ENCODE measurements at places on chromosomes 6 and 20. TPM values are rescaled to one million over a fixed set of nuclear protein-coding genes. Genes with fewer than 3 reads are reported as not detected.

DNA sequence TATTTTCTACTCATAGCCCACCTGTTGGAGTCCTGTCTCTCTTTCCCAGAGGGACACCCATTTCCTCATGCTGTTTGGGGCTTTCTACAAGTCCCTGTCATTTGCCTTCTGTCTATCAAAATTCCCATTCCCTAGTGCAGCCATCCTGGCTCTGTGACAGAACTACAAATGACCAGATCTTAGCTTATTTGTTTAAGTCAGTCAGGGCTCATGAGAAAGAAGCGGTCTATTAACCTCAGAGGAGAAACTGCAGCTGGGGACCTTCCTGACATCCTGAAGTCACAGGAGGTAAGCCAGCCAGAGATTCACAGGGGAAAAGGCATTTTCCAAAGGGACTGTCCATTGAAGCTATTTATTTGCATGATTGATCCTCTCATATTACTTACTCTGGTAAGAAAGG is 1.7 kb upstream of the COL9A1 start:
- no peak for DNase-seq

Gene PI3
- not detected for total RNA-seq

GRCh38 chr20:51831866-51832265 is 29.5 kb upstream of the SALL4 start:
- DNase-seq = peak; percentile 6

Gene TRIM39
- 8.5 TPM for total RNA-seq

DNA sequence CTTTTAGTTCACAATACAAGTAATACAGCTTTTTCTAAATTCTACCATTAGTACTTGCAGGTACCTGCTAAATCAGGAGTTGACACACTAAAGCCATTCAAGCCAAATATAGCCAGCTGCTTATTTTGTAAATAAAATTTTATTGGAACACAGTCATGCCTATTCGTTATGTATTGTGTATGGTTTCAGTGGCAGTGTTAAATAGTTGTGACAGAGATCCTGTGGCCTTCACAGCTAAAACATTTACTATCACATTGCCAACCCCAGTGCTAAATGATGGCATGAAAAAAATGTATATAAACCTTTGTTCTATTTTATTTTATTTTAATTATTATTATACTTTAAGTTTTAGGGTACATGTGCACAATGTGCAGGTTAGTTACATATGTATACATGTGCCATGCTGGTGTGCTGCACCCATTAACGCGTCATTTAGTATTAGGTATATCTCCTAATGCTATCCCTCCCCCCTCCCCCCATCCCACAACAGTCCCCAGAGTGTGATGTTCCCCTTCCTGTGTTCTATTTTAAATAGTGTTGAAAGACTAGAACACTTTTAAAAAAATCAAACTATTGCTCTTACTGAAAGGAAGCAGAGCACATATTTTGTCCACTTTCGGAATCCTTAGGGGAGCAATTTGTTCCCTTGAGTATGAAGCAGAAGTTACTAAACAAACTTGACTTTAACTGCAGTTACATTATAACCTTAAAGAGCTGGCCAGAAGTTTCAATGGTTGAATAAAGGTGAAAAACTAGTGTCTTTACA is 115.7 kb downstream of the PRIM2 start:
- DNase-seq = no peak

Gene MAS1
- under 0.01 TPM for total RNA-seq

GRCh38 chr6:43909474-43910148 is 139.6 kb downstream of the VEGFA start:
- DNase-seq = no peak

Gene TREML2
- not detected for total RNA-seq

DNA sequence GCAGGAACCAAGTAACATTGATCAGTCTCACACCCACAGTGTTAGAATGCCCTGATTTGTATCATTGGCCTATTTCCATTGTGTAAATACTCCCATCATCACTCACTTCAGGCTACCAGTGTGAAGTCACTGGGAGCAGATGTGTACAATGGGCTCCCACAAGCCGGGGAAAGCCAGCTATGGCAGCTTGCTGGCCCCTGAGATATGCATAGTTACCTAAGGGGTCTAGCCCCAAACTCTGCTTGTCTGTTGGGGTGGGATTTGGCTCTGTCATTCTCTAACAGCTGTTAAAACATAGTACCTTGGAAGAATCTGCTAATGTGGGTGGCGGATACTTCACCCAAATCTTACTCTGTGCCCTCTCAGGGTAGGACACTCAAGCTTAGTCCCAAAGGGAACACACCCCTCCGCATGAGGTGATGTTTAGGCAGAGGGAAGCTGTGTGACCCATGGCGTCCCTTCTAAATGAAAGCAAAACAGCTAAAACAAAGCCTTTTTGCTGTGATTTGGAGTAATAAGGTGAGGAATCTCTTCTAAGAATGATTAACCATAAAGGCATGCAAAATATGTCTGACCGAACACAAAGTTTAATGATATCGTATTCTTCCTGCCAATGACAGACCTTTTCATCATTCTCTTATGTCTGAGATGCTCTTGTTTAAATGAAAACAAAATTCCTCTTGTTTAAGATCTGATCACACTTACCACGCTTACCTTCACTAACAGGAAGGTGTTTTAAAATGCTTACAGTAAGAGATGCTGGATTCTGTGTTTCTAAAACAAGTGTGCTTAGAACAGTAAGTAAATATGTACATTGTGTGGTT is 45.9 kb upstream of the PXDC1 start:
- peak; percentile 92 for DNase-seq

DNA sequence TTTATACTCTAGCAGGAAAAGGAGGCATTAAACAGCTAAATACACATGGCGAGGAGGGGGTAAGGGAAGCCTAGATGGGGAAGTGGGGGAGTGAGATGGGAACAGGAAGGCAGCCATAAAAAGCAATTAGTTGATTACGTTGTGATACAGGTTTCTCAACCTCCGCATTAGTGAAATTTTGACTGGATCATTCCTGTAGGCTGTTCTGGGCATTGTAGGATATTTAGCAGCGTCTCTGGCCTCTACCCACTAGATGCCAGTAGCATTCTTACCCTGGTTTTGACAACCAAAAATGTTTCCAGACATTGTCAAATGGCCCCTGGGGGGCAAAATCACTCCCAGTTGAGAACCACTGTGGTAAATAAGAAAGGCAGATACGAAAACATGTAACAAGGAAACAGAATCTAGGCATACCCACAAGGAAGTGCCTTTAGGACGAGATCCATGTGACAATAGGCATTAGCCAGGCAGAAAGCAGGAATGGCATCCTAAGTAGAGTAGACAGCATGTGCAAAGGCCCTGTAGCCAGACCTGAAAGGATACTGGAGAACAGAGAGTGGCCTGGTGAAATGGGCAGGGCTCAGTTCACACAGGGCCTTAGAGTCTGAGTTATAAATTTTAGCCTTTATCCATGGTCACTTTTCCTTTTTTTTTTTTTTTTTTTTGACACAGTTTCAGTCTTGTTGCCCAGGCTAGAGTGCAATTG is 25.8 kb upstream of the PTPN1 start:
- peak; percentile 24 for DNase-seq

Gene MED20
- total RNA-seq = 29.9 TPM

- DNase-seq = no peak
Observed at GRCh38 chr20:7231303-7231702, 463.8 kb downstream of the BMP2 start.

Gene SPATS1
- not detected for total RNA-seq

DNA sequence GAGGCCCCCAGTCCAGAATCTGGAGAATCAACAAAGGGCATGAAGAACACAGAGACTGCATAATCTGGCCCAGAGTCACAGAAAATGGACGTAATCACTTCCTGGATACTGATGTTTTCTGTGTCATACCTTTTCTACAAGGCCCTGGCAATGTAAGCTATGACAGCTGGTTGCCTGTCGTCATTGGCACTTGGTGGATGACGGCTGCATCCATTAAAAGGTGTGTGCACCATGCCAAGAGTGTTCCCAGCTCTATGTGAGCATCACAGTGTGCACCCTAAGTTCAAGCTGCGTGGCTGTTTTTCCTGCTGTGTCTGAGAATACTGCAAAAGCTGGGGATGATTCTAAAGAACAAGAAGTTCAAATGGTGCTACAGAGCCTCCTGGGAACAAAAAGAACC is 275.2 kb upstream of the CNR1 start:
- DNase-seq = no peak

DNA sequence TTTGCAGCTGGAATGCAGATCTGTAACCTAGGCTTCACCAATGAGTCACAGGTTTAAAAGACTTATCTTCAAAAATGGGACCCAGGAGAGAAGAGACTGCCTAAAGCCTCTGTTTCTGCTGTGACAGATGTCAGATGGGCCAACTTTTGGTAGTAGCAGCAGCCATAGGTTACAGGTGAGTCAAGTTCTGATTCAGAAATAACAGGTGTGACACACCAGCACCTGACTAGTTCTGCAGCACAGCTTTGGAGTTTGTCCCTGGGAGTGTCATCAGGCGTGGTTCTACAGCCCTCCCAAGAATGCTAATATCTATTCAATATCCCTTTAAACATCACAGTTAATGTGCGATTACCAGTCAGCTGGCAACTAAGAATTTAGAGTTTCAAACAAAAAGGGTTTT is 121.9 kb upstream of the BTN3A2 start:
- DNase-seq = no peak

GRCh38 chr20:21100578-21101452 is 5.3 kb downstream of the LINC00237 start:
- DNase-seq = peak; percentile 46

Gene PNLDC1
- not detected for total RNA-seq

DNA sequence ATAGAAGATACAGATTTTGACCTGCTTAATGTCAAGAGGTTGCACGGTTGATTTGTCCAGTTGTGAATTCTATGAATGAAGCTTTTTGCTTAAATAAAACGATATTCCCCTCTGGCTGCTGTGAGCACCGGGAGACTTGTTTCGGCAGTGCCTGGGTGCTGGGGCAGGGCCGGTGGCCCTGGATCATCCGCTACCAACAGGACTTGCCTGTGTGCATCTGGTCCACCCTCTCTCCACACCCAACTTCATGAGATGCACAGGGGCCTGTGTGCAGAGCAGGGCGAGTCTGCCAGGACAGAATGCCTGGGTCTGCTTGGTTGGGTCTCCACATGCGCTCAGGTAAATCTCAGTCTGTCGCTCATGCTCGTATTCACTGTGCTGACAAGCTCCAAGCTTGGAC is 65.5 kb downstream of the TSHZ2 start:
- no peak for DNase-seq

Gene PPP1R14C
- 2.1 TPM for total RNA-seq

DNA sequence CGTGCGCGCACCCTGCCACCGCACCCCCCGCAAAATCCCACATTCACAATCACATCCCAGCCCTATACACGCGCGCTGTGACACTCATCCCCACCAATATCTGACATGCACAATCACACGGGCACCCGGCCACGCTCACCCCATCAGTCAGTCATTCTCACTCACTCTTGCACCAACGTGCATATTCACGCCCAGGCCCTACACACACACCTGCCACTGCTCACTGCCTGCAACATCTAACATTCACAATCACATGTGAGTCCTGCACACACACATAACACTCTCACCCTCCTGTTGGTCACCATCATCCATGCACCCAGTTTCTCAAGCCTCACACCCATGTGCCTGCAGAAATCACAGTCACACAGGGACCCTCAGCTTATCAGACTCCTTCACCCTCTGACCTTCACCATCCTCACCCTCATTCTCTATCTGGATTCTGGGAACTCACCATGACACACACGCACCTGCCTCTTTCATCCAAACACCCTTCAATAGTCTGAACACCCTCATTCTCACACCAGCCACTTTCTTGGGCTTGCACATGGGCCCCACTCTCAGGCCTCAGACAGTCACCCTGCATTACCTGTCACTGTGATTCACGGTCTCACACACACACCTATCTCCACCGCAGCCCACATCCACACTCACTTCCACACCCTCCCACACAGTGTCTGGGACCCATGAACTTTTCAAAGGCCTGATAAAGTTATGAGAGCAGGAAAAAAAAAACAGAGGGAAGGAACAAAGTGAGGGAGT is 748 bp upstream of the ATP9A start:
- DNase-seq = no peak

DNA sequence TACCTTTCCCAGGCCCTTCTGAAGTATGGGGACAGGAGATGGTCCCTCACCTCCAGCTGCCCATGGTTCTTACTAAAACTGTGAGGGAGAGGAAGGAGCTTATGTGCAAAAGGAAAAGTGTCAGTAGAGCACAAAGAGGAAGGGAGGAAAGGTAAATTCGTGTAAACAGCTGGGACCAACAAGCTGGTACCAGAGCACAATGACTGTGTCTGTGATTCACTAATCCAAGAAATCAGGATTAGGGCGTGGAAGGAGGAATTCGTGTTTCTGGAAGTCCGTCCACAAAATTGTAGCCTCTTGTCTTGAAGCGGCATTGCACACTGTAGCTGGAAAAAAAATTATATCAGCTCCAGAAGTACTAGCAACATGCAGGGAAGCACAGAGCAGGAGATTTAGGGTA is 129.0 kb upstream of the RREB1 start:
- no peak for DNase-seq

GRCh38 chr20:54345301-54345724 is 130.1 kb upstream of the DOK5 start:
- peak; percentile 89 for DNase-seq

DNA sequence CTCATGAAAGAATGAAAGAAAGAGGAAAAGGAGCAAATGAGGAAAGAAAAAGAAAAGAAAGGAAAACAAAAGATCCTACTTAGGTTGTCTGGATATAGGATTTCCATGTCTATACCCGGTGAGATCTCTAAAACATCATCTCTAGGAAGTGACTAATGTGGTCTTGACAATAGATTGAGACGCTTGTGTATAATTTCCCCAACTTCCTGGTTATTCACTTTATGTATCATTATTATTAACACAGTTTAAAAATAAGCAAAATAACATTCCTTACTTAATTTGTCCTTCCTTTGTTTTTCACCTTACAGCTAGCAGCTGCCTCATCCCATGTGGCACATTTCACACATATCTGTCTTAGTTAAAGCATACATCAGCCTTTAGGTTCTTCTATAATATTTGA is 27.0 kb downstream of the LAMA4 start:
- no peak for DNase-seq

GRCh38 chr6:53741034-53741823 is 53.6 kb upstream of the LRRC1 start:
- no peak for DNase-seq

Gene LINC00237
- not detected for total RNA-seq

- no peak for DNase-seq
Observed at GRCh38 chr6:110613356-110613755, 136.9 kb upstream of the SLC22A16 start.

- DNase-seq = peak; percentile 35
Observed at GRCh38 chr6:35154262-35154661, 13.1 kb upstream of the TCP11 start.

- DNase-seq = no peak
Observed at GRCh38 chr6:38445336-38445735, 194.4 kb downstream of the BTBD9 start.

DNA sequence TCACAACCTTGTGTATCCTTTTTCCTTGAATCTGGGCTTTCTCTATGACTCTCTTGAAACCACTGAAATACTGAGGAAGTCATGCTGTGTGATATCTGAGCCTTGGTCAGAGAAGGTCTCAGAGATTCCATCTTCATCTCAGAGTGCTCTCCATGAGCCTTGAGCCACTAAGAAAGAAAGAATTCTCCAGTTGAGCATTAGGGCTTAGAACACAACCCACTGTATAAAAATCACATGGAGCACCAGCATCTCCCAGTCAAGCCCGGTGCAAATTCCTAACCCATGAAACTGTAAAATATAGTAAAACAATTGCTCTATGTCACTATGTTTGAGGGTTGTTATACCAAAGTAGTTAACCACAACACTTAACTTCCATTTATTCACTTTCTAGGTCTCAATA is 181.4 kb downstream of the MOXD1 start:
- no peak for DNase-seq

- no peak for DNase-seq
Observed at GRCh38 chr20:4853757-4854560, 132.2 kb downstream of the PRND start.

GRCh38 chr6:131945971-131946370 is 5.2 kb downstream of the CCN2 start:
- DNase-seq = peak; percentile 56

Gene DNAH8
- 0.08 TPM for total RNA-seq
